NCI-H1417 (cell line): ENCODE measurements at places on chromosomes 13 and 19.

DNA sequence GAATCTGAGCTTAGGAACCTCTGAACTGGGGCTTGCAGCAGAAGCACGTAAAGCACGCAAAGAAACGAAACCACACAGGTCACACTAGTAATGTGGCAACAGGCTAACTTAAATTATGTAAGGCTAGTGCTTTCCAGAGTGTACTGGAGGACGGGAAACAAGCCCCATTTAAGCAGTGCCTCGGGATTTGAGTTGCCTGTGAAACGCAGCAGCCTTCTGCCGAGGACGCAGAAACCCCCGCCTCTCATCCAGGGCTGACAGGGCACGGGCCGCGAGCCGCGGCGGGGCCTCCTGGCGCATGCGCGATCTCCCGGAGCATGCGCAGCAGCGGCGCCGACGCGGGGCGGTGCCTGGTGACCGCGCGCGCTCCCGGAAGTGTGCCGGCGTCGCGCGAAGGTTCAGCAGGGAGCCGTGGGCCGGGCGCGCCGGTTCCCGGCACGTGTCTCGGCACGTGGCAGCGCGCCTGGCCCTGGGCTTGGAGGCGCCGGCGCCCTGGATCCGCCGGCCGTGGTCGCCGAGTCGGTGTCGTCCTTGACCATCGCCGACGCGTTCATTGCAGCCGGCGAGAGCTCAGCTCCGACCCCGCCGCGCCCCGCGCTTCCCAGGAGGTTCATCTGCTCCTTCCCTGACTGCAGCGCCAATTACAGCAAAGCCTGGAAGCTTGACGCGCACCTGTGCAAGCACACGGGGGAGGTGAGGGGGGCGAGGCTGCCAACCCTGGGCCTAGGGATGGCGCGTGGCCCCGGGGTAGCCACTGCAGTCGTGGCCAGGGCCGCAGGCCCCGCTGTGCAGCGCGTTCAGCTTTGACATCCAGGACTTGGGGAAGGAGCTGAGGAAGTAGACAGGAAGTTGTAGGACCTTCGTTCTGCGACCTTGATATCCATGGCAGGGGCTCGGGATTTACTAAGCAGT lies at the start of gene GTF3A:
Gene GTF3A (plus strand): TSS at position 374 of the 912 bp plus-strand sequence.
- DNase-seq = peak; percentile 82

- no peak for DNase-seq
Observed at GRCh38 chr13:106178816-106179215, 356.6 kb downstream of the EFNB2 start.

- no peak for DNase-seq
Observed at GRCh38 chr19:49222011-49222410, 64.4 kb downstream of the TRPM4 start.

DNA sequence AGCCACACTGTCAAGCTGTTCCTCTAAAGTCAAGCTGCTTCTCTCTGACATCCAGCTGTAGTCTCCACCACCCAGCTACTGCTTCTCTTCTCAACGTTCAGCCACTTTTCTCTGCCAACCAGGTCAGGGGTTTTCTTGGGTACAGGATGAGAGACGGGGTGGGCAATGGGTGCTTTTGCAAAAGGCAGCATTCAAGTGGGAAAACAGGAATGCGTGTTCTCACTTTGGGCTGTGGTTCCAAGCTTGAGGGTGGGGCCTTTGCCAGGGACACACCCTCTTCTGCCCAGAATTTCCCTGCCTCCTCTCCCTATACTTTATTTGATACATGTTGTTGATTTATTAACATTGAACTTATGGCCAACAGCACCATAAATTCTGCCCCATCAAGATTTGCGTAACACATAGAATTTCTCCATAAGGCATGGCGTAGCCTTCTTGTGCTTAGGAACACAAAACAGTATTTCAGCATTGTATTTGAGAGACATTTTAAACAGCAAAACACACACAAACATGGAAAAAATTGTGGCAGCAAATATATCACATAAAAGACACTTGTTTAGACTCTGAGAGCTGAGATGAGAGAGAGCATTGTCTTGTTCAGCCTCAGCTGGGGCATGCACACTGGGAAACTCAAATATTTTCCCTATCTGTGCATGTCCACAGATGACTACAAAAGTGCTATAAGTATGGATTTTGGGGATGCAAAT lies 392.8 kb downstream of the SLITRK6 start:
- DNase-seq = no peak

GRCh38 chr13:113458253-113459065 lies 5.2 kb upstream of the ADPRHL1 start:
- DNase-seq = no peak

- no peak for DNase-seq
Observed at GRCh38 chr13:41509971-41510370, 52.6 kb downstream of the RGCC start.

- peak; percentile 29 for DNase-seq
Observed at GRCh38 chr19:32339988-32340874, 5.2 kb upstream of the ZNF507 start.

DNA sequence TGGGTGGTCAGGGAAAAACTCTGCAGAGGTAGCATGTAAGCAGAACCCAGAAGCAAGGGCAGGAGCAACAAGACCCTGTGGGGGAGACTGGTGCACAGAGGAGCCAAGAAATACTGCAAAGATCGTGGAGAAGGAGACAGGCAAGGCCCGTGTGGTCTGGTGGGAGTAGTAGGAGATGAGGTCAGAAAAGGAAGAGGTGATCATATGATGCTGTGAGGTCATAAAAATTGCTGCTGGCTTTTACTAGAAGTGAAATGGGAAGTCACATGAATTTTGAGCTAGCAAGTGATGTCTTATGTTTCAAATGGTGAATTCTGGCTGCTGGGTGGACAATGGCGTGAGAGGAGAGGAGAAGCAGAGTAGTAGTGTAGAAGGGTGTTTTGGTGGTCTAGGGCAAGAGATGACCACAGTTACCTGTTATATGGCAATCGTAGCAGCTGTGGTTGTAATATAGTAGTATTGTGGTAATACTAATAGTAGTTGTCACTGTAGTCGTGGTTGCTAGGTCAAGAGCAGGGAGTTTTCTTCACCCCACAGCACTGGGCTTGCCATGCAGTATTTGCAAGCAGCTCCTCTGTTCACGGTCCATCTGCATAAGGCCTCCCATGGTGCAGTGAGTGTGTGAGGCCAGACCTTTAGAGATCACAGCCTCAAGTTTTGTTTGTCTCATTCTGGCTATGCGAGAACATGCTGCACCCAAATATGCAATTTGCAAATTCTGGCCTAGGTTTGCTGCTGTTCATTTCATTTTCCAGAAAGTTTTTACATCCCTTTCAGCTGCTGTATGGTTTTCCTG lies 205.0 kb downstream of the TSHZ3 start:
- no peak for DNase-seq

- peak; percentile 12 for DNase-seq
Observed at GRCh38 chr19:42233106-42233505, 9.3 kb downstream of the GSK3A start.

GRCh38 chr19:14954071-14954655 lies 12.9 kb downstream of the OR7C2 start:
- DNase-seq = no peak

DNA sequence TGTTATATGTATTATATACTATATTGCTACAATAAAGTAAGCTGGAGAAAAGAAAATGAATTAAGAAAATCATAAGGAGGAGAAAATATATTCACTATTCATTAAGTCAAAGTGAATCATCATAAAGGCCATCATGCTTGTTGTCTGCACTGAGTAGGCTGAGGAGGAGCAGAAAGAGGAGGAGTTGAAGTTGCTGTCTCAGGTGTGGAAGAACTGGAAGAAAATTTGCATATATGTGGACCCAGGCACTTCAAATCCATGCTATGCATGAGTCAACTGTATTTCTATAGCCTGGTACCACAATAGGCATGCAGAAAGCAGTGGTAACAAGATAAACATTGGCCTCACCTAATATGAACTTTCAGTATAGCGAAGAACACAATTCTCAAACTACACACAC lies 135.9 kb upstream of the SGCG start:
- DNase-seq = no peak

DNA sequence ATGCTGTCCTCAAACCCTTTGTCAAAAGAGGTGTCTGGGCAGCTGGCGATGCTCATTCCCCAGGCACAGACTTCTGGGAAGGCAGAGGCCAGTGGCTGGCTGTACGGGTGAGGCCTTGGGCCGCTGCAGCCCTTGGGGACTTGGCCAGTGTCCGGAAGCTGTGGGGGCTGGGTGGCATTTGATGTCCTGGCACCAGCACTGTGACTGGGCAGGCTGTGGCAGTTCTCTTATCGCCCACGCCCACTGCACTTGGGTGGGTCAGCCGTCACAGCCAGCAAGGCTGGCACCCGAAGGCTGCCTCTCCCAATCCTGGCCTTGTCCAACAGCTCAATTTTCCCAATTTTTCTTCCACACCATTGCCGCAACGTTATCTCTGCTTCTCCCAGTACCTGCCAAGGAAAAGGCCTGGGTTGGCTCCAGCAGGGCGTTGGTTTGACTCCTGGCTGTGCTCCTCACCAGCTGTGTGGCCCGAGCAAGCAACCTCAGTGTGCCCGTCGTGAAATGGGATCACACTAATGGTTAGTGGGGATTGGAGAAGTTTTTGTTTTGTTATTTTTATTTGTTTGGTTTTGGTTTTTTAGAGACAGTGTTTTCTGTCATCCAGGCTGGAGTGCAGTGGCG lies 12.7 kb upstream of the SLC44A2 start:
- no peak for DNase-seq

DNA sequence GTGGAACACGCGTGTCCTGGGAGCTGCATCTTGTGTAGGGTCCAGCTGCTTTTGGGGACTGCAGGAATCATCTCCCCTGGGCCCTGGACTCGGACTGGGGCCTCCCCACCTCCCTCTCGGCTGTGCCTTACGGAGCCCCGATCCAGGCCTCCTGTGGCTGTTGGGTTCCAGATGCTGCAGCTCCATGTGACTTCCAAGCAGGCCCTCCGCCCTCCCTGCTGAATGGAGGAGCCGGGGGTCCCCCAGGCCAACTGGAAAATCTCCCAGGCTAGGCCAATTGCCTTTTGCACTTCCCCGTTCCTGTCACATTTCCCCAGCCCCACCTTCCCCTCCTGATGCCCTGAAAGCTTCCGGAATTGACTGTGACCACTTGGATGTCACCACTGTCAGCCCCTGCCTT lies 6.2 kb upstream of the PGLS start:
- no peak for DNase-seq

GRCh38 chr13:35716186-35716585 lies 239.7 kb upstream of the MAB21L1 start:
- no peak for DNase-seq

- peak; percentile 20 for DNase-seq
Observed at GRCh38 chr13:57353831-57354230, 186.8 kb downstream of the PRR20E start.

- no peak for DNase-seq
Observed at GRCh38 chr13:33213024-33213768, 72.4 kb downstream of the STARD13 start.

GRCh38 chr13:46572752-46573431 lies 19.9 kb downstream of the LRCH1 start:
- no peak for DNase-seq

DNA sequence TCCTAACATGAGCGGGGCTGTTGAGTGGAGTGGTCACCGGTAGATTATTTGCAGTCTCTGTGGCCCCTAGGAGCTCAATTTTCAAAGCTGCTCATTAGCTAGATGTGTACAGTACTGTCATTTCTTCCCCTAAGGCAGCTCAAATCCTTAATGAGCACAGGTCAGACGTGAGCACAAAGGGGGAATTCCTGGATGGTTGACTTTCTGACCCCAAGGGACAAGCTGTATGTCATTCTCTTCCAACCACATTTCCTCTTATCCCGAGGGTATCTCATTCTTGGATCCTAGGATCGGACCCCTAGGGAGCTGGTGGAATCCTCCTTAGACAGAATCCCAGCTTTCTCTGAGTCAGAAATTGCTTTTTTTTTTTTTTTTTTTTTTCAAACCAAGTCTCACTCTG lies 5.7 kb upstream of the OR7G3 start:
- DNase-seq = no peak

DNA sequence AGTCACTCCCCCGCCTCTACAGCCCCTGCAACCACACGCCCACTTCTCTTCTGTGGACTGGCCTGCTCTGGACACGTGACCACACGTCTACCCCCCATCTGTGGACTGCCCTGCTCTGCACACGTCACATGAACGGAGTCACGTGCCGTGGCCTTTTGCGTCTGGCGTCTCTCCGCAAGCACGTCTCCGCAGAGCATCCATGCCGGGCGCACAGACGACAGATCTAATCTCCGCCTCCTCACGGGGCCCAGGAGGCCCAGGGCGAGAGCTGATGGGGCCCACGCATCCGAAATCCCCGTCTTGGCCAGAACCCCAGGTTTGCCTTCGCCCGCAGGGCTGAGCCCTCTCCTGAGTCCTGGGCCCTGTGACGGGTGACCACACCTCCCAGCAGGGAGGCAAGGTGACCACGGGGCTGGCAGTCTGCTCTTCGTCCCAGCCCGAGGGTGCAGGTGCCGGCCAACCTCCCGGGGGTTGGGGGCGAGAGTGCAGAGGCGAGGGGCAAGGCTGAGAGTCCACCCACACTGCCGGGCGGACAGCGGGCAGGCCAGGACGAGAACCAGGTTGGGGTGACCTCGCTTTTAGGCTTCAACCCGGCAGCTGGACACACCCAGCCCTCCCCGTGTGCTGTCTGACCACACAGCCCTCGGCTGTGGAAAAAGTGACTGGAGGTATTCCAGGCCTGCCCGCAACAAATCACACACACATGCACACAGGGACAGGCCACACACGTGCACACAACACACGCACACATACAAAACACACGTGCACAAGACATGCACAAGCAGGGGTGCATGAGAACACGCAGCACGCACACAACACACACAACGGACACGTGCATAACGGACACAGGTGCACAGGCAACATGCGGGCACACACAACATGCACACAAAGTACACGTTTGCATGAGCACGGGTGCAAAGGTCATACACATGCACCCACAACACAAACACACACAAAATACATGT lies 3.9 kb downstream of the SBNO2 start:
- no peak for DNase-seq
